ENCODE measurements at places on chromosomes 16 and 17.

DNA sequence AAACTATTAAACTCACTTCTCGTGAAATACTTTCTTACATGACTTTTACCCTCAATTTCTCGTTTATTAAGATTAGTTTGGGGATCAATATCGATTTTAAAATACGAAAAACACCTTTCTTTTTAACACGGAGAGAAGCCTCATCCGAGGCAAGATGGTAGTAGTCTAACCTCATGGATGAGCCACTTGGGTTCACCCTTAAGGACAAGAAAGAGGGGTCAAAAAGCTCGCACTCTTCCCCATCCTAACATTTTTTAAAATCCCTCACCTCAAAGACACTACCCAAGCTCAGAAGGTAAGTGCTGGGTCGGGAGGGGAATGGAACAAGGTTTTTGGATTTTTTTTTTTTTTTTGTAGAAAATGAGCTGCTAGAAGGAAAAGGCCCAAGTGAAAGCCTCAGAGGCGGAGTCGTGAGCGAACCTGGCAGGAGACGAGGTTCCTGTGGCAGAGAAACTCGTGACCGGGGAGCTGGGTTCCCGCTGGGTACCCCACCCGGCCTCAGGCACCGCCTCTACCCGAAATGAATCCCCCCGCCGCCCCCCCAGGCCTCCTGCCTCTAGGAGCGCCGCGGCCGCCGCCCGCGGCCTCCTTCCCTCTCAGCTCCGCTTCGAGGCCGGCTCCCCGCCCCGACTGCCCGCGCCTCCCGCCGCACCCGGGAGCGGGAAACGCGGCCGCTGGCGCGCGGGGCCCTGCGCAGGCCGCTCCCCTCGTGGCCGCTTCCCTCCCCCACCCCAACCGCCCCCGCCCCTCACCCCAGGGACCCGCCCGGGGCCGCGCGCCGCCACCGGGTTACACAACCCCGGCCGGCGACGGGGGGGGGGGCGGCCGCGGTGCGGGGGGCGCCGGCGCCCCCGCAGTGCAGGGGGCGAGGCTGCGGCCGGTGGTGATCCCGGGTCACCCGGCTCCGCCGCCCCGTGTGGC is 1.6 kb downstream of the NUFIP2 start:
- no peak for DNase-seq

GRCh38 chr17:7824021-7824924 is 9.7 kb upstream of the KDM6B start:
- DNase-seq, result no peak

DNA sequence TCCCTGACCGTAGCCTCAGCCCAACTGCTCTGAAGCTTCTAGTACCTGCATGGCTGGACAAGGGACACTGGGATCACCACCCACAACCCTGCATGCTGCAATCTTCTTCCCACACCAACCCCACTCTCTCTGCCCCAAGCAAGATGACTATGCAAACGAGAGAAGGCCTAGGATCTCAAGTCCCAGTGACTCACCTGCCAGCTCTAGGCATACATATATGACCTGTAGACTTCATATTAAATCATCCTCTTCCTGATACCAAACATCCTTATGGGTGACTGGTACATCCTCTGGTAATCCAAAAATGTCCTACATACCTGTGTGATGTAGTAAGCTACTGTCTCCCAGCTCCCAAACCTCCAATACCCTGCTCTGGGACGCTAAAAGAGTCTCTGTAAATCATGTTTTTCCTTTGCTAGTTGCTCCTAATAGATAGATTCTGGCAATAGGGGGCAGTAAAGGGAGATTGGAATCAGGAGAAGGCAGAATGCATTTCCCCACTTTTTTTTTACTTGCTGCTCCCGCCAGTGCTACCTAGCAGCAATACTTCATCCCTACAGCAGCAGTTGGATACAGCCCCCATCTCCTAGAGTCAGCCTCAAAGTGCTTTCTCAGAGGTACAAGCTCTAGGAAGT is 43.4 kb upstream of the SOX9 start:
- no peak for DNase-seq

DNA sequence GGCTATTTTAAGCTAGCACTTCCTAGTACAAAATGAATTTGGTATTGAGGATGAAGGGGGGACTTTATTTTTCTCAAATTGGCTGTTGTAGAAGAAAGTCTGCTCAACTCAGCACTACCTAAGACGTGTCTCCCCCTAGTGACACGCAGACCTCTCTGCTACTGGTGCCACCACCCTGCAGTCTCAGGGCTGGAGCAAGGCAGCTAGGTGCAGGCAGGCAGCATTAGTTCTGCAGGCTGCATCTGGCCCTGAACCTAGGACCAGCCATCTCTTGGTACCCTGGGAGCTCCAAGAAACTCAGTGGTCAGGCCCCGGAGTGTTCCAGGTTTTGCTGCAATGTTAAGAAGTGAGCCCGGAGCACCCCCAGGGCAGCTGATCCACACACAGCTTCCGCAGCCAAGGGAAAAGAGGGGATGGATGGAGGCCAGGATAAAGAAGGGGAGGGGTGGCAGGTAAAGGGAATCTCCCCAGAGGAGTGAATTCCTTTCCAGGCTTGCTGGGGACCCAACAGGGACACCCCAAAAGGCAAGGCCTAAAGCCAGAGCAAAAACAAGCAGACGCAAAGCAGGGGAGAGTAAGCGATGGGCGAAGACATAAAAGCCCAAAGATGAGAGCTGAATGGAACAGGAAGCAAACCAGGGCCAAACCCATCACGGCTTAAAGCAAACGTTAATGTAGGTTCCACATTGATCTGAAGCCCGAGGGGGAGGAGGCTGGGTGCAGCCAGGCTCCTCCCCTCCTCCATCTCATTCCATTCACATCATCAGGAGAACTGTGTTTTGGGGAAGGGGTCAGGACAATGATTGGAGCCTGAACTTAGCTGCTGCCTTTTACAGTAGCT is 200.5 kb downstream of the ZFHX3 start:
- DNase-seq, result no peak

DNA sequence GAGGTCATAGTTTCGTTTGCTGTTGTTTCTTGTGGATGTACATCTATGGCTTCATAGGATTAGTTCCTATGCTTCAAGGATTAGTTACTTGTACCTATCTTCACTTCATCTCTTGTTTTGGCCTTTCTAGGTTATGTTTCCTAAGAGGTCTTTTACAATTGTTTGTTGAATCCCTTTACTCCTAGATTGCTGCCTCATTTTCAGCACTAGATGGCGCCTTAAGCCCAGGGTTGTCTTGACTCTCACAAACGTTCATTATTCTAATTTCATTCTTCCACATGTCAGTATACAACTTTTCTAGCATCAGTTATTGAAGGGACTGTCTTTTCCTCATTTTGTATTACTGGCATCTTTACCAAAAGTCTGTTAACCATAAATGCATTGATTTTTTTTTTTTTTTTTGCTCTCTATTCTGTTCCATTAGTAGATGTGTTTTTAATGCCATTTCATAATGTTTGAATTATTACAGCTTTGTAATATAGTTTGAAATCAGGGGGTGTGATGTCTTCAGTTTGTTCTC is 45.0 kb upstream of the NACA2 start:
- no peak for DNase-seq

DNA sequence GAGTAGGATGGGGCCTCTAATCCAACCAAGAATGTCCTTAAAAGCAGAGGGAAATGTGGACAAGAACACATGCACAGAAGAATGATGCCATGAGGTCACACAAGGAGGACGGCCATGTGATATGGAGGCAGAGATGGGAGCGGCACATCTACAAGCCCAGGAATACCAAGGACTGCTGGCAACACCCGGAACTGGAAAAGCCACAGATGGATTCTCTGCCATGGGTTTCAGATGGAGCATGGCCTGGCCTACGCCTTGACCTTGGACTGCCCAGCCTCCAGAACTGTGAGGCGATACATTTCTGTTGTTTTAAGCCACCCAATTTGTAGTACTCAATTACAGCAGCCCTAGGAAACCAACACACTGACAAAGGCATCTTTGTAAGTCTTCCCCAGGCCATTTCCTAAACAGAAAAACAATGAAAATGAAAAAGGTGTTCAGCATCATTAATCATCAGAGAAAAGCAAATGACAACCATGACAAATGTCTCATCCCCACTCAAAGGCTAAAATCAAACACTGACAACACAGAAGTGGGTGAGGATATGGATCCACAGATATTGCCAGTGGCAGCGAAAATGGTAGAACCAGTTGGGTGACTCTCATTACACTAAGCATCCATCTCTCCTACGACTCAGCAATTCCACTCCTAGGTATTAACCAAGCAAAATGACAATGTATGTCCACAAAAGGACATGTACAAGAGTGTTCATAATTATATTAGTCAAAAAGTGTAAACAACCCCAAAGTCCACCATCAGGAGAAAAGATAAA is 76.9 kb upstream of the CNEP1R1 start:
- DNase-seq, result no peak

Measured in NCI-H1436 treated with DMSO at 0.1 percent for 48 hours (cell line).